ENCODE measurements at places on chromosomes 5 and 9.

DNA sequence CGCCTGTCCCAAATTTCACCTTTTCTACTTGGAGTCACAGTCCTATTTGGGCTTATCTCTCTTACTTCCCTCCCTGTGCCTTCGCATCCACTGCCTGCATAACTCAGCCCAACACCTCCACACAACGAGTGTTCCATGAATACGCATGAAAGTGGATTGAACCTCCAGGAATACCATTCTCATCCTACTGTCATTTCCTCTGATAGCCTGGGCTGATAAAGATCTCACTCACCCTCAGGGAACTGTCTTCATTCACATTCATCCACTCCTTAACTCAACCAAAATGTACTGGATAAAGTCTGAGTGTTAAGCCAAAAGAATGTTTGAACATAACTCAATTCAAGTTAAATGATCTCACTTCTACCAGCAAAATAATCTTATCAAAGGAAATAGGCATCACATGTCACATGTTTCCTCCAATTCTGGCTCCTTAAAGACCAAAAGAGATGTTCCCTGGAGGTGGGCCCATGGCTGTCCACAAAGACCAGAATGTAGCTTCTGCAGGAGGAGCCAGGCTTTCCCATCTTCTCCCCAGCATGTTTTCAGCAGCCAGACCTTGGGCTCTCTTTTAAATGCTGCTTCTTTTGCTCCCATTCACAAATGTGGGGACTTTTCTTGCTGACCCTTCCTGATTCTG, 28.4 kb upstream of the TRIO start:
- DNase-seq, result no peak

GRCh38 chr9:34554211-34555001, 31.6 kb upstream of the ENHO start:
- no peak for DNase-seq

DNA sequence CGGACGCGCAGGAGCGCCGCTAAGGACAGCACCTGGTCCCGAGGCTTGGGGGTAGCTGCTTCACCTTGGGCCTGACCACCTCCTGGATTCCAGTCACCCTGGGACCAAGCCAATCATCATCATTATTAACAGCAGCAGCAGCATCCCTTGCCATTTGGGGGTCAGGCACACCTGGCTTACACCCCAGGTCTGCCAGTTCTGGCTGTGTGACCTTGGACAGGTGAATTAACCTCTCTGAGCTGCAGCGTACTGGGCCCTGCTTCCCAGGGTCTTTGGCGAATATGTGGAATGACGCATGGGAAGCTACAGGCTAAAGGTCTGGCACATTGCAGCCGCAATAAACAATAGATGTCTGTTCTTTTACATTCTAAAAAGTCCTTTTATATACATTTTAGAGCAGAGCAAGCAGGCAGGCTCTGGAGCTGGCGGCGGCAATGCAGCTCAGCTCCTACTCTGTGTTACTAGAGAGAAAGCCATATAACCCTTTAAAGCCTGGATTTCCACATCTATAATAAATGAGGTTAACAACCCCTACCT, 97.8 kb upstream of the CPLX2 start:
- no peak for DNase-seq

DNA sequence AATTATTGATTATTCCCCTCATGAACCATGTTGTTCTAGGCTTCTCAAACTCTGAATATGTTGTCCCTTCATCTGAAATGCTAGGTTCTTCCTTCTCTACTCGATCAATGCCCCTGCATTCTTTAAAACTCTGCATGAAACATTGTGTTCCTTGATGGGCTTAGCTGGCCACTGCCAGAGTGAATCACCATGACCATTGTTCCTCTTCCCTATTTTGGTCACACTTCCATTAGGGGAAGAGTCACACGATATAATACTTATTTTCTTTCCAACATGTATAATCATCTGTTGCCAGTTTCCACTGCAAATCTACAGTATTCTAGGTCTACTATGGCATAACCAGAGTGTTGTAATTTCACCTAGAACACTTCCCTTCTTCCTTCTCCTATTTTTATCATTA, 247.9 kb downstream of the TRPM3 start:
- no peak for DNase-seq

Data from T-cell (primary cell).